ENCODE measurements at places on chromosomes 4 and X.

DNA sequence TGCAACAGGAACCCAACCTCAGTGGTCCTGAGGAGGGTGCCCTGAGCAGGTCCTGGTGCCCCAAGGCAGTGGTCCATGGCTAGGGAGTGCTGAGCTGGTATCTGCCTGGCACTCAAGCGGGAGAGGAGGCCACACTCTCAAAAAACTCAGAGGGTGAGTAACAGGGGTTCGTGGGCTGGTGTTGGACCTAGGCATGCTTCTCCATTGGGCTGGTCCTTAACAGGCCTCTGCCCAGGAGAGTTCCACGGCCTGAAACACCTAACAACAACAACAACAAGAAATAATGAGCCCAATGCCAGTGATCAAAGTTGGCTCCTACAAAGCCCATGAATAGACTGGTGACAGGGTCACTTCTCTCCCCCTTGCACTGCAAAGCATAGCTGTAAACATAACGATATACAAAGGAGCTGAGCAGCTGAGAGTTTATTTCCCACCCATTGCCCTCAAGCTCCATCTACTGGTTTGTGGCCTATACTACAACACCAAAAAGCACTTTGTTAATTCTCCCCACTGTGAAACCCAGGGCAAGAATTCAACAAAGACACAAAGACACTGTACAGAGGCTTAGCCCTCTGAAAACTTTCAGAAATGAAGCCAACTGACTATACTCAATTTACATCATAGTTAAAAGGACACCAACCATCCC, 736.1 kb upstream of the ADGRL3 start:
- no peak for DNase-seq

GRCh38 chr4:172680691-172681090, 487.9 kb upstream of the GALNT7 start:
- no peak for DNase-seq

- DNase-seq, result no peak
Measured at GRCh38 chrX:31092476-31092875, 20.6 kb upstream of the FTHL17 start.

DNA sequence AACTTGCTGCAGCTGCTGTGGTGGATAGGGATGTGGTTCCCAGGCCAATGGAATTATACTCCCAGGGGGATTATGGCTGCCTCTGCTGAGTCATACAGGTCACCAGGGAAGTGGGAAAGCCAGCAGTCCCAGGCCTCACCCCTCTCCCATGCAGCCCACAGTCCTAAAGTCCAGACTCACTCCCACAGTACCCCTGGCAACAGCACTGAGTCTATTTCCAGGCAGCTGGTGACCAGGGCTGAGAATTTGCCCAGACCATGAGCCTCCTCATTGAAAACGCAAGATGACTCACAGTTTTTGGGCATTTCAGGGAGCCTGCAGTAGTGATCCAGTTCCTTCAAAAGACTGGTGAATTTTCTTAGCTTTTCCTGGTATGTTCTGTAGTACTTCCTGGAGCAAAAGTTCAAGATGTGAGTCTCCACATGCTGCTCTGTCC, 137.6 kb downstream of the NPNT start:
- no peak for DNase-seq

Measured in esophagus squamous epithelium (tissue), 5 donors.